ENCODE measurements at places on chromosomes 4 and X.

GRCh38 chr4:5824635-5825034, 68.3 kb downstream of the CRMP1 start:
- DNase-seq, result no peak

DNA sequence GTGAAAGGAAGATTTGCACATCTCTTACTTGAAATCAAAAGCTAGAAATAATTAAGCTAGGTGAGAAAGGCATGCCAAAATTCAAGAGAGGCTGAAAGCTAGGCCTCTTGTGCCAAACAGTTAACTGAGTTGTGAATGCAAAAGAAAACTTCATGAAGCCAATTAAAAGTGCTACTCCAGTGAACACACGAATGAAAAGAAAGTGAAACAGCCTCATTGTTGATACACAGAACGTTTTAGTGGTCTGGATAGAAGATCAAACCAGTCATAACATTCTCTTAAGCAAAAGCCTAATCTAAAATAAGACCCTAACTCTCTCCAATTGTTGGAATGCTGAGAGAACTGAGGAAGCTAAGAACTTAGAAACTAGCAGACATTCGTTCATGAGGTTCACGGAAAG, 122.3 kb downstream of the UNC5C start:
- no peak for DNase-seq

- DNase-seq, result no peak
These were observed 94.4 kb downstream of the NPNT start for GRCh38 chr4:105989485-105990242.

DNA sequence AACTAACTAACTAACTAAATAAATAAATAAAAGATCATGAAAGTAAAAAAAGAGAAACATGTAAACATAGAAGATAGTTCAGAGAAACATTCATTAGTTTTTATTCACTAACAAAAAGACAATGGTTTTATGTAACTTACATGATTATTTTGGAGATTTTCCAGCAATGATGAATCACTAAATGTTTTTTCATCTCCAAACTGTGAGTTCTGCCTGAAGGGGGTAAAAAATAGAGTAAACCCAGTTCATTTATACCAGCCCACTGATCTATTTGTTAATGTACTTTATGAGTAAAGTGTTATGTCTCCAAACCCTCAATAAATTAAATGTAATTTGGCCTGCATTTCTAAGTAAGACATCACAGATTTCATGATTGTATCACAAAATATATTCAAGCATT, 101.1 kb downstream of the ATP8A1 start:
- DNase-seq, result no peak

DNA sequence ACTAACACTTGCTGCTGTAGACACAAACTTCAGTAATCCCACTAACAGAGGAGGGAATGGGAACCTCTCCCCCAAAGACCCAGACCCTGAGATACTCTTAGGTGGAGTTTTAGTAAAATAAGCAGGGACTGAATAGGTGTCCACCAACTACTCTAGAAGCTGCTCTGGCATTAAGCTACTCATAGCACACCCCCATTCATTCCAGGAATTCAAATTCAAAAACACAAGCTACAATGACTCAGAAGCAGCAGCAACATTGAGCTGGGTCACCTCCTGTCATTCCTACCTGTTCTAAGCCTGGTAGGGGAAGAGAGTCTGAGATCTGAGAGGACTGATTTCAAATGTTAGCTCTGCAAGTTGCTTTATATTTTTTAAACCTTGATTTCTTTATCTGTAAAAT, 135.4 kb upstream of the FRMPD4 start:
- no peak for DNase-seq

DNA sequence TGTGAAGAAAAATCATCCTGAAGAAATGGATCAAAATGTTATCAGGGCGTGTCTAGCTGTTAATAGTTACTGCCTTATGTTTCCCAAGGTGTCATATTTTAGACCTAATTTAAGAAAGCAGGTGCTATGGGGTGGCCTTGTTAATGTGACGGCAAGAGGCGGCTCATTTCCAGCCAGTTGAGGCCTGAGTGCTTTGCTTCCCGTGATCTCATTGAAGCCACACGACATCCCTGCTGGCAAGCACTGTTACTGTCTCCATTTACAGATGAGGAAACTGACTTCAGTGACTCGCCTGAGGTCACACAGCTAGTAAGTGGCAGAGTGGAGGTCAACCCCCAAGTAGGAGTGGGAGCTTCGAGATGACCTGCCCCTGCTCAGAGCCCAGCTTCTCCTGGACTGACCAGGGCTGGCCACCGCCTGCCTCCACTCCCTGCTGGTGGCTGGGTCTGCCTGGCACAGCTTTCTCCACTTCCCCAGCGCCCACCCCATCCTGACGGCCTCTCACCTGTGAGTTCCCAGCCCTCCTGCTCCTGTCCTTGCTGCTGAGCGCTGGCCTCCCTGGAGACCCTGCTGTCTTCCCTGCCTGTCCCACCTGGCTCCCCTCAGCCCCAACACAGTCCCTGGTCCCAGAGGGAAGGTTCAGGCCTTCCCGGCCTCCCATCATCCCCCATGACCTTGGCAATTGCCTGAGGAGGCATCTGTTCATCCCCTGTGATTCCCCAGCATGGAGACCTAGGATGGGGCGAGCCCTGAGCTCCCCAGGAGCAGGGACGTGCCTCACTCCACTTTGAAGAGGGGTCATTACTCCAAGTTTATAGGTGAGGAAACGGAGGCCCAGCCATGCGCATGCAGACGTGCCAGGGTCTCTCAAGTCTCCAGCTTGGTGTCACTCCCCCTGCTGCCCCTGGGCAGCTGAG, 47.7 kb upstream of the SORCS2 start:
- no peak for DNase-seq

DNA sequence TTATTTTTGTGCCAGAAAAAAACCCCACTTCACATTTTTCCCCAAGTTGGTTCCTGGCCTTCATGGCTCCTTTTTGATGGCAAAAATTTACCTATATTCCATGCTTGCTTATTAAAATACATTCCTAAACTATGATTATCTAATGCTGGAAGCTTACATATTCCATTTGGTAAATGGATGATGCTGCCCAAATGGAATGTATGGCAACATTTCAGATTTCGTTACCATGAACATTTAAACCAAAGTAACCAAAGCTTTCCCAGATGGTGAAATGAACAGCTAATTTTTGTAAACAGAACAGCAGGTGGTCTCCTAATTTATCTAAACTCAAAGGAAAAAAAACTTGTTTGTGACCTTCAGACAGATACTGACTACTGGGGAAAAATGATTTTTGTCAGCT, 110.8 kb upstream of the TEX13A start:
- DNase-seq, result no peak

DNA sequence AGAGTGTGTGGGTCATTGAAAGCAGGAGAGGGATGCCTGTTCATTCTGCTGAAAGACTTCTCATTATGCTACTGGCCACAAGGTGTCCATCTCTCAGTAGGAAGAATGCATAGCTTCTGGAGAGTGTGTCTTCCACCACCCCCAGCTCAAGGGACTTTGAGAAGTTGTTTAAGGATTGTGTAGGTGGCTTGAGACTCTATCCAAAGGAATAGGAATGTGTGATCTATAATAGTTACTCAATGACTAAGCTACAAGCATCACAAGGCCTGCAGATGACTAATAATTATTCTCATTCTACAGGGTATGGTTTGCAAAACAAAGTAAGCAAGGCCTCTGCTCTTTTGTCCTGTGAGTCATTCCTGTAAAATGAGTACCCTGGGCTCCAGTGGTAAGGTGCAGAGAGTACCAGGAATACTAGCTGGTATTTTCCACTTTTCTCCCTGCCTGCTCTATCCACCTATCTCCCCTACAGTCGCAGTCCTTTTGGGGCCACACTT, 279.8 kb upstream of the BOD1L1 start:
- DNase-seq, result no peak

DNA sequence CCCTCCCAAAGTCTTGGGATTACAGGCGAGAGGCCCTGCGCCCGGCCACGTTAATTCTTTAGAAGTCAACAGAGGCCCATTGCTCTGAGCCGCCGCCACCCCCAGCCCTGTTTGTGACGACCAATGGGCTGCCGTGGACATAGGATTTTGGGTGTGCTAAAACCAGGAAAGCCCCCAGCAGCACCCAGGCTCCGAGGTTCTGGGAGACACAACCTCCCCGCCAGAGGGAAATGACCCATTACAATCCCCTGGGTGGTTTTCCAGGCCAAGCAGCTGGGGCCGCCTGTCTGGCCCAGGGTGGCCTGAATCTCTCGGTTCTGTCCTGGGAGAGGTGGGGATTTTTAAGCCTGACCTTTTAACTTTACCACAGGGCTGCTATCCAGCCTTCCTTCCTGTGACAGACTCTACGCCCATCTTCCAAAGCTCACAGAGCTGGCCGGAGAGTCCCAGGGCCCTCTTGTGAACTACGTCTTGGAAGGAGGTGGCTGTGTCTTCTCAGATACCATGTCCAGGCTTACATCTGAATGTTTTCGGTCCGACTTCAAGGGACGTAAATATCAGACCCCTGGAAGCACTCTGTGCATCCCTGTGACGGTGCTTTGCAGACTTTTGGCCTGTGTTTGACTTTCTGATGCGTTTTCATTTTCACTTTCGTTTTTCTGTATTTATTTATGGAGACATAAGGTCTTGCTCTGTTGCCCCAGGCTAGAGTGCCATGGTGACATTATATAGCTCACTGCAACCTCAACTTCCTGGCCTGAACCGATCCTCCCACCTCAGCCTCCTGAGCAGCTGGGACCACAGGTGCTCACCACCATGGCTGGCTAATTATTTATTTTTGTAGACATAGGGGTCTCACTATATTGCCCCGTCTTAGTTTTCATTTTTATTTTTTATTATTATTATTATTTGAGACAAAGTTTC, 36.0 kb downstream of the P2RY8 start:
- no peak for DNase-seq

GRCh38 chr4:165970703-165971420, 97.8 kb downstream of the TLL1 start:
- no peak for DNase-seq

DNA sequence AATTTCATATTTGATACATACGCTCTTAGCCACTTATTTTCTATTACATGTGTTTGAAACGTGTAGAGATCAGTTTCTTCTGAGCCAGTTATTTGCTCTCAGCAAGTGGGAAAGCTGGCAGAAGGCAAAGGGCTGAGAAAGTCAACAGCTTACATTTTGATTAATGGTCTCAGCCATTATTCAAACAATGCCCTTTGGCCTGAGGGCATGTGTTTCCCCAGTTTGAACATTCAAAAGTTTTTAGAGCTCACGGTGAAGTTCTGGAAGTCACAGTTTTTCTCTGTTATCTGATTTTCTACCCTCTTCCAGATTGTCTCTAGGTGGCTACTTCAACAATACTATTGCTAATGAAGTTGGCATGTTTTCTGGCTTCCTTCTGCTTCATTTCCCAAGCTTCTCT, 591.8 kb upstream of the CPEB2 start:
- DNase-seq, result no peak

GRCh38 chrX:153925387-153925738, 701 bp downstream of the ARHGAP4 start:
- no peak for DNase-seq

DNA sequence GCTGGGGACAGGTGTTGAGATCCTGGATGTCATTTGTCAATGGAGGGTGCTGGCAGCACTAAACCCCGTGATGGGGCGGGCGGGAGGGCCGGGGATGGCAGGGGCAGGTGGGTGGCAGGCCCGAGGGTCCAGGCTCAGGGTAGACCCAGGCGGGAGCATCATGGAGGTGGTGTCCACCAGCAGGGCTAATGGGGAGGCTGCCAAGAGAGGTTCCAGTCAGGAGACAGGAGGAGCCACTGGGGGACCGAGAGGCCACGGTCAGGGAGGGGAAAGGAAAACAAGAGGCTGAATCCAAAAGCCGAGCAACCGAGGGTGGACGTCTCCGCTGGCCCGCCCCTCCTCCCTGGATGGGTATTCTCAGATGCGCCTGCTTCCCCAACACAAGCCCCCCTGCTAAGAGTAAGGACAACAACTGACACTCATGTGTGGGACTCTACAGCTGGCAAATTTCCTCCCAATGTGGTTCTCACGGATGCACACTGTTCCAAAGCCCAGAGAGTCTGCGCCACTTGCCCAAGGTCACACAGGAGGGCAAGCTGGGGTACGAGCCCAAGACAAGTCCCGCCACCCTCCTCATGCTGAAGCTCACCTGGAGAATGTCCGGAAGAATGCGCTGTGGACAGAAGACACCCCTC, 132.0 kb downstream of the CPZ start:
- DNase-seq, result no peak

- no peak for DNase-seq
These were observed 25.4 kb upstream of the SLAIN2 start for GRCh38 chr4:48315728-48316630.

- no peak for DNase-seq
These were observed 28.8 kb downstream of the ING2 start for GRCh38 chr4:183533698-183534097.

- no peak for DNase-seq
These were observed 31.9 kb downstream of the SETD7 start for GRCh38 chr4:139524062-139524631.

- DNase-seq, result no peak
These were observed 251.1 kb upstream of the MAD2L1 start for GRCh38 chr4:120317713-120318112.
